ENCODE measurements at places on chromosomes 6 and 20.
A peak's percentile ranks its signal among the peaks of the same experiment; 100 is the strongest.

GRCh38 chr6:41811095-41811494, 23.6 kb downstream of the TOMM6 start:
- DNase-seq: no peak

GRCh38 chr6:131792091-131792496, 15.7 kb upstream of the ENPP1 start:
- no peak for DNase-seq

DNA sequence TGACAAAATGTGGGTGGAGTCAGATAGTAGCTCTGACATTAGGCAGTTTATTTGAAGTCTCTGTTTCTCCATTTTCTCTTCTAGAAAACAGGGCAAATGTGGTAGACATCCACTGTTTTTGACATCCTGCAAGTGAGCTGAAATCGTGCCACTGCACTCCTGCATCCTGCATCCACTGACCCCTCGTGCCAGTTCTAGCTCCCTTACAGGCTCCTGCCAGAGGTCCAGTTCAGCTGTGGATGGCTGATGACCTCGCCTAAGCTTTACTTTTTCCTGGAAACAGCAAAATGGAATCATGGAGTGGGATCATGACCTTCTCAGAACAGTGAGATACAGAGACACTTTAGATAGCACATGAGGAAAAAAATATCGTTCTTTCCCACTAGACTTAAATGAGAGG, 58.5 kb downstream of the TULP4 start:
- no peak for DNase-seq

DNA sequence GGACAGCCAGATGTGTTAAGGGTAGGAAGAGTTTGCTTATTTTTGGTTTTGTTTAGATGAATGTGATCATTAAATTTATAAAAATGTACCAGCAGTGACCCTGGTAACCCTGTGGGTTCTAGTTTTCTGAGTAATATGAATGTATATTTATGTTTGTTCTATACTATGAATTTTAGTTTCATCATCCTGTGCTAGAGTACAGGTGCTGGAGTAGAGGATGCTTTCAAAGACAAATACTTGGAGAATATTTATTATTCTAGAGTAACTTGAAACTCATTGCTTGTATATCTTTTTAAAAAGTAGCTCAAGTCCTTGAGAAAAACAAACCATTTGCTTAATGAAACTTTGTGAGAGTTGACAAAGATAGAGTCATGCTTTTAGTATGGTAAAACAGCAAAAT, 7.8 kb downstream of the LRRC1 start:
- DNase-seq: no peak

DNA sequence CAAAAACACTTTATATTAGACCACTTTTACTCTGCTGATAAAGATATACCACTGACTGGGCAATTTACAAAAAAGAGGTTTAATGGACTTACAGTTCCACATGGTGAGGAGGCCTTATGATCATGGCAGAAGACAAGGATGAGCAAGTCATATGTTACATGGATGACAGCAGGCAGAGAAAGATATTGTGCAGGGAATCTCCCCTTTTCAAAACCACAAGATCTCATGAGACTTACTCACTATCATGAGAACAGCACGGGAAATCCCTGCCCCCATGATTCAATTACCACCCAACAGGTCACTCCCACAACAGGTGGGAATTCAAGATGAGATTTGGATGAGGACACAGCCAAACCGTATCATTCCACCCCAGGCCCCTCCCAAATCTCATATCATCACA, 1383.8 kb upstream of the MAP3K7 start:
- no peak for DNase-seq

DNA sequence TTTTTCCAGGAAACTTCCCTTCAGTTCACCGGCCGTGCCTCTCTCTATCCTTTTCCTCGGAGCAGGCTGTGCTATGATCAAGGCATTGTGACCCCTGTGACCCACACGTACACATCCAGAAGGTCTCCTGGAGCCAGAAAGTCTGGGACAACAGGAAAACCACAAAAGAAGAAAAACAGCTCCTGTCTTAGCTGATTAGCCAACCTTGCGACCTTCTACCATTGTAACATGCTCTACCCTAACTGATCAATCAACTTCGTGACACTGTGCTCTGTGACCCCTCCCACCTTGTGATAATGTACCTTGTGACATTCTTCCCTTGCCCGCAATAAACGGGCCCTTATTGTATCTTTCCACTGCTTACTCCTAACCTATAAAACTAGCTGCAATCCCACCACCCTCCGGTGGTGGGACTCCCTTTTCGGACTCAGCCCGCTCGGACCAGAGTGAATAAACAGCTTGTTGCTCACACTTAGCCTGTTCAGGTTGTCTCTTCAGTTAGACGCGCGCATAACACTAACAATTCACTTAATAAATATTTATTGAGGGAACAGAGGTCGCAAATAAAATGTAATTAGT, 24.2 kb downstream of the ZNF311 start:
- peak; percentile 79 for DNase-seq

- DNase-seq: no peak
Measured at GRCh38 chr6:147660334-147661311, 152.1 kb downstream of the SAMD5 start.

DNA sequence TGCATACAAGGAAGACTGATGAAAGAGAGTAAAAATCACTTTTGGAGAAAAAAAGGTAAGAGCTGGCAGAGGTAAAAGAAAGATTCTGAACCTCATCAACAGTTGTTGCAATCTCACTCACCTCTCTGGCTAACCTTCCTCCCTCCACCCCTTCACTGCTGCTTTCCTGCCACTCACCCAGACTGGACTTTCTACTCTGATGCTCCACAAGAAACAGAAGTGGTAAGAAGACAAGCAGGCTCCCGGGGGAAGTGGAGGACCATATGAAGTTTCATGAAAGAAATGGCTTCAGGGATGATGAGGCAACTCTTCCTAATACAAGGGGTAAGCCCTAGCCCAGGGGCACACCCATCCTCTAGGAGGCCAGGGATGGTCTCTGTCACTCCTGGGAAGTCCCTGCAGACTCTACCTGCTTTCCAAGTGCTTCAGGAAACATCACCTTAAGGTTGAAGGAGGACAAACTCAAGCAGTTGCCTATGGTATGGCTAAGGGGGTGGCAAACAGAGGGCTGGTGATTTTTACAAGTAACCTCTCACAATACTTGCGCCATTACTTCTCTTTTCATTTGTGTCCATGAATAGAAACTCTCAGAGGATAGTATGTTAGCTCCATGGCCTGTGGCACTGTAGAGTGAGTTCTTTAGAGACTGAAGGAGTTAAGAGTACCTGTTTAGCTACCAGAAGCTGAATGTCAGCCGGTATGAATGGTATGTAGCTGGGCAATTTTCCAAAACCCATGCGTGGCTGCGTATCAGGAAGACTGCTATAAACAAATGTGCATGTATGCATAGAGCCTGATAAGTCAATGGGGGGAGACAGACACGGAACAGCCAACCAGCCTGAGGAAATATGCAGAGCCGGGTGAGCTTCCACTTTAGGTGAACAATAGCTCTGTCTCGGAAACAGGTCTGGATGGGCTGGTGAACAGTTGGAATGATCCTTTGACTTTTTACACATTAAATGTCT, 112.0 kb downstream of the BACH2 start:
- no peak for DNase-seq

GRCh38 chr20:62686869-62687830, 21.5 kb upstream of the NTSR1 start:
- DNase-seq: no peak

GRCh38 chr6:166567107-166567506, 19.4 kb downstream of the RAMACL start:
- no peak for DNase-seq

DNA sequence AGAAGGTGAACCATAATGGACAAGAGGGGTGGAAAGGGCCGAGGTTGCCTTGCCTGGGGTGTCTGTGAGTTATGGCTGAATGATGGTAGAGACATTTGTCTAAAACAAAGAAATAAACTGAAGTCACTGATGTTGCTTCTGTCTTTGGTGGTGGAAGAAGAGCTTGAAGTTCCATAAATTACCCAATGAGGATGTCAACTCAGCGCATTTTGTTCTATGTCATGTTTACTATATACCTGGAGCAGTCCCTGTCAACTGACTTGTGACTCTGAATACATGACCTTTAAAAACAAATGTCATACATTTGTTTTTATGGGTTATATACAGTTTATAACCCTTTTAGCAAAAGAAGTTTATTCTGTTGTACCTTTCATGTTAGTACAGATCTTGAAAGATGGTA, 2.0 kb downstream of the EFHC1 start:
- no peak for DNase-seq

- DNase-seq: no peak
Measured at GRCh38 chr6:78243519-78243918, 590.7 kb downstream of the MEI4 start.

- no peak for DNase-seq
Measured at GRCh38 chr20:15627089-15627488, 946.2 kb downstream of the KIF16B start.

DNA sequence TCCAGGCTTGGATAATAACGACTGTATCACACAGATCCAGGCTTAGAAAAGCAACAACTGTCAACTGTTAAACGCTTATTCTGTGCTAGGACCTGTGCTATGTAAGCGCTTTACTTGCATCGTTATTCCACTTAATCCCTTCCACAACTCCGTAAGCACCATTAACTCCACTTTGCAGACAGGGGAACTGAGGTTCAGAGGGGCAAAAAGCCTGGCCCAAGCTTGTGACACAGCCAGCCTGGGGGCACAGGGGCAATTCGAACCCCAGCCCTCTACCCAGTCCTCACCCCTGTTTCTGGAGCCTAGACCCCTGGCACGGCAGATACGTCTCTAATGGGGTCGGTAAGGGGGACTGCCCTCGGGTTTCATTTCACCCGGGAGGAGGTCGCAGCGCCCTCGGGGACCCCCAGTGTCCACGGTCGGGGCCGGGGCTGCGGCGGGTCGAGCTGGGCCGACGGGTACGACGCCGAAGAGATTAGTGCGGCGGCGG, 411 bp downstream of the DSN1 start:
- no peak for DNase-seq

GRCh38 chr6:138087593-138088325, 19.5 kb downstream of the PERP start:
- DNase-seq: no peak

DNA sequence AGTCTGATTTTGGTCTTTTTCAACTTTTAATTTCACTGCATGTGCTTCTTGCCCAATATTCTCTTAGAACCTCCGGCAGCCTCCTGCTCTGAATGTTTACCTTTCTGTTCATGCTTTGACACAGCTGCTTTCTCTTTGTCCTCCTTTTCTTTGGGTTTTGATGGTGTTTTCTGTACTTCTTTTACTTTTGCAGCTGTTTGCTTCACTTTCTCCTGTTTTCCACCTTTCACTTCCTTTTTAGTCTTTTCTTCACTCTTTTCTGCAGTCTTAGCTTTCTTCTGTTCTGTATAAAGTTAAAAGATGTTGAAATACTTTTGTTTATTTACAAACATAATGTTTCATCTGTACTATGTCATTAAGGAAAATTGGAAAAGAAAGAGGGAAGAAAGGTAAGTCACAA, 133.1 kb downstream of the TRDN start:
- no peak for DNase-seq

DNA sequence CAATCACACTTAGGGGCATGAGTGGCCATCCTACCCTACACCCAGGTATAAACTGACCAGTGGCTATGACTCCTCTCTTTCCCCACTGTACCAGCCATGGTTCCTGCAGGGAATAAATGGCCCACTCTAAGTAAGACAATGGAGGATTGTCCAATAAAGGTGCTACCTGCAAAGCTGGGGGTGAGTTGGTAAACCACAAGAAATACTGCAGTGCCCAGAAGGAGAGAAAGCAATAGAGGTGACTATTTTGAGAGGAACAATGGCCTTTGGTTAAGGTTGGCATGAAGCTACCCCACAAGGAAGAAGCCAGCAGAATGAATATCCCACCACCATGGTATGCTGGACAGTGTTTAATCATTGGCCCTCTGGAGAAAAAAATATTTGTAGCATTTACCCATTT, 233.3 kb upstream of the ECI2 start:
- DNase-seq: no peak

- peak; percentile 37 for DNase-seq
Measured at GRCh38 chr6:132530293-132530974, 7.6 kb upstream of the TAAR9 start.

GRCh38 chr6:36827261-36828079, 11.8 kb downstream of the CPNE5 start:
- DNase-seq: peak; percentile 51

DNA sequence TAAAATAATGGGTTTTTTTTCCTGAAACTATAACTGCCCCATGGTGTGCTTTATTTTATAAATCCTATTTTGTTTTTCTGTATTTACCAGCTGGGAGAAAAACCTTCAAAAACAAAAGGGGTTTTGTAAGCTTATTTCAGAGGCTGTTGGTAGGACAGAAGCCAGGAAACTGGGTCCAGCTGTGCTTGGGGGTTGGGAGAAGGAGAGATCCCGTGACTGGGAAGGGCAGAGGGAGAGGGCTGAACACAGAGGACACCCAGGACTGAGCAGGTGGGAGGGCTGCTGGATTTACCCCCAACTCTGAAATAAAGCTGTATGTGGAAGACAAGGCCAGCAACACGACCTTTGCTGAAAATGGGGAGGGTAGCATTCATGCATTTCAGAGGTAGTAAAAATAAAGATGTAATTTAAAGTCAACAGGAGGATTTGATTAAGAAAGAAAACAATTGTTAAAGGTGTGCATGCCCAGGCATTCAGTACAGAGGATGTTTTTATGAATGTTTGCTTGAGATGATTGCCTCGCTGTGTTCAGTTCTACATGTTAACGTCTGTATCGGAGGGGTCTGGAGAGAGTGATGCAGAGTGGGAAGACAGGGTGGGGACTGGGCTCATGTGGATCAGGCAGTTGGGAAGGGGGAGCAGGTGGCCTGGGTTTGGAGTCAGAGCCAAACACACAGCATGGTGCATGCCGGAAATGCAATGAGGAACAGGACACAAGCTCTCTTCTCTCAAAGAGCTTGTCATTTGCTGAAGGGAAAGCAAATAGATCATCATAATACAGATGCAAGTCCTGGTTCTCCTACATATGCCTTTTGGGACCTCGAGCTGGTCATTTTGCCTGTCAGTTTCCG, 21.4 kb downstream of the ARFGEF3 start:
- DNase-seq: no peak

GRCh38 chr20:21505810-21506530, 7.9 kb downstream of the NKX2-2 start:
- DNase-seq: no peak

DNA sequence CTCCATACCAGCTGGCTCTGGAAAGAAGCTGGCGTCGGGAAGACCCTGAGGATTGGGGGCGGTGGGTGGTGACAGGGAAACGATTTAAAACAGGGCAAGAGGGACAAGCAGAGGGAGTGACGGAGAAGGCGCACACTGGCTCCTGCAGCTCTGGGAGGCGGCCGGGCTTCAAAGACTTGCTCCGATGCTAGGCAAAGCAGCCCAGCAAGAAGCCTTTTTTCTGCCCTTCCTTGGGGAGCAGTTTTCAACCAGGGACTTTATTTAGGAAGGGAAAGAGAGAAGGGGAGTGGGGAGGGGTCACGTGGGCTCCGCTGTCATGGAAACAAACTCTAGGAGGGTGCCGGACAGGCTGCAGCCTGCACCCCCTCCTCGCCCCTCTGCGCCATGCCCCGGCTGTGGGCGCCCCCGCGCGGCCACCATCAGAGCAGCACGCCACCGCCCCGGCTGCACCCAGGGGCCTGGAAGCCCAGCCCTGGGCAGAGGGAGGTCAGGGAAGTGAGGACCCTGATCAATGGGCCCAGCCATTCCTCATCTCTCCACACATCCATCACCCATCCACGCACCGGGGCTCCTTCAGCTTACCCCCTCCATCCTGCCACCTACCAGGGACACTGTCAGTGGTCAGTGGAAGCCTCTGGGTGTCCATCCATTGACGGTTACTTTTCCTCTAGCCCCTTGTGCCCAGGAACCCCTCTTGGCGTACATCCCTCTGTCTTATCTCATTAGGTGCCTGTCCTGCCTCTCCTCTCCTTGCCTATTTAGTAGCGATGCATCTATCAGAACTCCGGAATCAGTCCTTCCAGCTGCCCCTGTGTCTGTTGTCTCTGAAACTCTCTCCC, 66.6 kb upstream of the CCDC167 start:
- no peak for DNase-seq

Measured in smooth muscle cell of the brain vasculature (primary cell).